ENCODE measurements at places on chromosomes 6 and 20.

DNA sequence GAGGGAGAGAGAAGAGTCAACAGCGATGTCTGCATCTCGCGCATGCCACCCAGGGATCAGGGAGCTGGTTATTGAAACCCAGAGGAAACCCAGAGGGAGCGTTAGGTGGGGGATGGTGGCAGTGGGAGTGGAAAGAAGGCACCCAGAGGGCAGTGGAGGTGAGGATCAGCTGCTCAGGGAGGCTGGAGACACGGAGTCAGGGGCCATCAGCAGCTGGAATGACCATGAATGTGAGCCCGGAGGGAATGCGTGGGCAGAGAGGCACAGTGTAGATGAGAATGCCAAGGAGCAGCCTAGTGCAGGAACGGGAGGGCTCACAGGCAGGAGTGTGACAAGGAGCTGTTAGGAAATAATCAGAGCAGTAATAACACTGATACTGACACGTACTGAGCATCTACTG, 36.2 kb downstream of the RSPO4 start:
- no peak for DNase-seq

DNA sequence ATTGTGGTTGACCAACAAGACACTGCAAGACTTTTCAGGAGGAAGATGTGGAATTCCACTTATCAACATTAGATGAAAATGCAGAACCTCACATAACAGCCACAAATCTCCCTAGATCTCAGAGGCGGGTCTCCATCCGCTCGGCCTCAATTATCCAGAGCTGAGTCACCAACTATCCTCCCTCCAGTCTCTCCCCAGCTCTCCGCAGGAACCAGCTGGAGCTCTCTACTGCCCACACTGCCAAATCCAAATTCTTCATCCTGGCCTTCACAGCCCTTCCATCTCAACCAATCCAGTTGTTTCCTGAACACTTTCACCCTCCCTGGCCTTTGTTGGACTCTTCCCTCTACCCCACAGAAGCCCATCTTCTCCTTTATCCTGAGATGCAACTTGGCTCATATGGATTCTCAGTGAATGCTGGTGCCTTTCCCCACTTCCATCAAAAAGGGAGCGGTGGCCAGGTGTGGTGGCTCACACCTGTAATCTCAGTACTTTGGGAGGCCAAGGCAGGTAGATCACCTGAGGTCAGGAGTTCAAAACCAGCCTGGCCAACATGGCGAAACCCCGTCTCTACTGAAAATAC, 3.5 kb upstream of the TGIF2 start:
- DNase-seq, result no peak

GRCh38 chr6:113694278-113695077, 162.7 kb upstream of the MARCKS start:
- no peak for DNase-seq

DNA sequence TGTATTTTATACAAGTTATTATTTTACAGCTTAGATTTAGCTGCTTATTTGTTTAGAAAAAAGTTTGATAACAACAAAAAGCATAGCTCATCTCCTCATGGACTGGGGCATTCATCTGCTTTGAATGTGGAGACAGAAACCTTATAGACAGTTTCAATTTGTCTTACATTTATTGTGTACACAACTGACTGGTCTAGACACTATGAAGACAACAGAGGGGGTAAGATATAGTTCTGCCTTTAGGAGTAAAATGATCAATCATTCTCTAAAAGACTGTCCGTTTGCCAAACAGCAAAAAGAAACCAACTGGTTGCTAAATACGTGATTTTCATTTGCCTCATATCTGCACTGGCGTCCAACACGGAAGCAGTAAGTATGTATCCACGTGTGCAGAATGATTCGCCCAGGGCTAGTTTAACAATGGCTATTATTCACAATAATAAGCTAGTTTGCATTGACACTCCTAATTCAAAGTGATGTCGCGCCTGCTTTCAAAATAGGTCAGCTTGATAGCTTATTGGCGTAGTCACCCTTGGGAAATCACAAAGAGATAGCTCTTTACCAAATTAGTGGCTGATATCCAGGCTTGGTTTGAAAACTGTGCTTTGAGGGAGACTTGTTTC, 153.6 kb downstream of the BMP2 start:
- no peak for DNase-seq

DNA sequence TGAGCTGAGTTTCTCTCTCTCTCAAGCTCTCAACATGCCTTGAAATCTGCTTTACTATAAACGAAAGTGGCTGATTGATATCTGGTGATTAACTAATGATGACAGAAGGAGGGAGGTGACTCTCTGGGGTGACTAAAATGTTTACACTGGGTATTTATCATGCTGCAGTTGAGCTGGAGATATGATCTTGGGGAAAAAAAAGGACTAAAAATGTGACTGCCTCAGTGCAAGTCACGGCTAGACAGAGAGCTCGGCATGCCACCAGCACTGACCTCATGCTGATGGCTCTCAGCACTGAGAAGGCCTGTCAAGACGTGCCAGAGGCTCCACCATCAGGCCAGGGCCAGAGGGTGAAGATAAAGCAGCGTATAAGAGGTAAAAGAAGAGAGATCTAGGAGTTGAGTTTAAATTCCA, 103.1 kb upstream of the SPACA1 start:
- DNase-seq, result no peak

- DNase-seq, result no peak
Observed at GRCh38 chr20:56628873-56629463, at the start of gene TFAP2C. TFAP2C (plus strand) TSS chr20:56629306; CDS start chr20:56629545, 239 bp downstream.

GRCh38 chr6:104281370-104281769, 578.3 kb downstream of the HACE1 start:
- no peak for DNase-seq

- DNase-seq, result no peak
Observed at GRCh38 chr20:32465092-32465900, 107.2 kb downstream of the ASXL1 start.

DNA sequence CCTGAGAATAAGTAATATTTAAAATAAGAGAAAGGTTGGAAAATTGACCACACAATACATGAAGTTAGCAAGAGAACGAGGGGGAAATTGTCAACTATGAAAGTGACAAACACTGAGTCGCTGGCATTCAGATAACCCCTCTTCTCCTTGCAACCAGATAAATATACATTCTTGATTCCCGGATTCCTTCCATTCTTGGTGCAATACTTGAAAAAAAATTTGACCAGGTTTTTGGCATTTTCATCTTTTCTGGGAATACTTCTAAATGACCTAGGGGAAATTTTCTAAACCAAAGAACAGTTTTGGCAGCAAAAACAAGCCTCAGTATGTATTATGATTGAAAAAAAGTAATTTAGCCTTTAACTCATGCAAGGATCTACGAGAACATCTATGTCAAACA, 164.0 kb downstream of the PDE7B start:
- DNase-seq, result no peak

GRCh38 chr6:145502416-145502815, 232.9 kb downstream of the EPM2A start:
- no peak for DNase-seq

DNA sequence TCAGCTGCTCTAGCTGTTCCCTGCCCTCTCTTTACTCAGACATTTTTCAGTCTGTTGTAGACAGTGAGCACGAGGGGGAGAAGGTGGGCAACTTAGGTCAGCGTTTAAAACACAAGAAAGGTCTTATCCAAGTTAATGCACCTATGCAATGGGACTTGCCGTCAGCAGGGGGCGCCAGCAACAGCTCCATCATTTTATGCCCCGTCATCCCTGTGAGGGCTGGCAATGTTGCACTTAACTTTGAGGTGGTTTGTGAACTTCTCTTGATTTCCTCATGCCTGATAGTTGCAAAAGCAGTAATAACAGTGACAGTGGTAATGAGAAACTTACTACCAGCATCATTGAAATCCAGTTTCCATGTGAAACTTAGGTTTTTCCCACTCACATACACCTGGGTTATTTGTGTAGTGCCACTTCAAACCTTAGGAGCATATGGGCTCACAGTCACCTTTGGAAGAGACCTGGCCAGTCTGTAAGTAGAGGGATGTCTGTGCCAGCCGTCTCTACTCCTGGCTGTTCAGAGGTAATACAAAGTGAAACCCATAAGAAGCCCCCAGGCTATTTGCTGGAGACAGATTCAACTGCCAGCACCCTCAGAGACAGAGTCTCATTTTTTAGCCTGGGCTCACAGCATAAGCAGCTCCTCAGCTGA, 44.9 kb upstream of the ID1 start:
- peak; percentile 62 for DNase-seq

DNA sequence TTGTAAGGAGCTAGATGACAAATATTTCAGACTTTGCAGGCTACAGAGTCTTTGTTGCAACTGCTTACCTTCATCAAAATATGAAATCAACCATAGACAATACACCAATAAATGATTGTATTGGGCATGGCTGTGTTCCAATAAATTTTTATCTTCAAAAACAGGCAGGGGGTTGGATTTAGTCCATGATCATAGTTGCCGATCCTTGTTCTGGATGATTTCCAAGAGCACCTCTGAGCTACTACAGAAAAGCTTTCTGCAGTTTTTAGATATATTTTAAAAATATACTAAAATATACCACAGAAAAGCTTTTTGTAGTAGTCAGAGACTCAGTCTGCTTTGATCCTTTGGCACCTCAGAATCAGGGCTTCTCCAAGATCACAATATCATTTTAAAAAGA, 145.0 kb downstream of the HTR1B start:
- DNase-seq, result no peak

DNA sequence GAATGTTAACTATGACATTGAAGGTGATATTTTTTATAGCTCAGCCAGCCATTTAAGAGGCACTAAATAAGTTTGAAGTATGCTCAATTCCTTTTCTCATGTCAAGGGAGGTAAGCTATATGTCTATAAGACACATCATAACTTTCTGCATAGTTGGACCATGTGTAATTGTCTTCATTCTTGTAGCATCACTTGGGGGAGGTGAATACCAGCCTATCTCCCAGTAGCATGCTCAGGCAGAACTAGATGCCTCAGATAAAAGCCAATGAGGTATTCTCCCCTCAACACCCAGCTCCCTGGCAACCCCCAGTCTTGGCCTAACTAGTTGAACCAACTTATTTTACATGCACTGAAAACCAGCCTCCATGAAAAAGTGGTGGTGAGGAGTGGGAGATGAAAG, 158.3 kb upstream of the JAG1 start:
- no peak for DNase-seq

- DNase-seq, result no peak
Observed at GRCh38 chr6:168956141-168956838, 297.4 kb downstream of the THBS2 start.

GRCh38 chr20:41939659-41940058, 321.5 kb upstream of the CHD6 start:
- no peak for DNase-seq

- DNase-seq, result no peak
Observed at GRCh38 chr6:13413466-13413862, 73.9 kb downstream of the GFOD1 start.

GRCh38 chr20:43022568-43022967, 167.1 kb downstream of the PTPRT start:
- no peak for DNase-seq

DNA sequence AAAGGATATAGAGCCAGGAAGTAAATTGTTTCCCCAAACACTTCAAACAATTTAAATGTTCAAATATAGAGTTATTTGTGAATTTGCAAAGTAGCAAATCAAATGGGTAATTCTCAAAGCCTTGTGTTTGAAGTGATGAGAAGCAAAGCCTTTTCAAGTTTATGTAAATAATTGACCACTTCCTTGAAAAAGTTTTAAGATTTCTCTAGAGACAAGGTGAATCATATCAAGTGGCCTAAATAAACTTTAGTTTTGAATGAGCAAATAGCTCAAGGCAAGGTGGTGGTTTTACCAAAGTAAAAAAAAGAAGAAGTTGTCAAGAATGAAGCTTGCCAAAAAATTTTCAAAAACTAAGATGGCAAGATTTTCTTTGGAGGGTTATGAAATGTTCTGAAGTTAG, 42.6 kb upstream of the IFNGR1 start:
- no peak for DNase-seq

Data from stimulated activated CD8-positive, alpha-beta memory T cell treated with anti-CD3 and anti-CD28 coated beads, Interleukin-4, amount 100 ng/mL, for 1 hour (primary cell).